ENCODE measurements at places on chromosomes 2 and 18.

GRCh38 chr18:77632758-77633157, 383.1 kb downstream of the GALR1 start:
- DNase-seq: no peak

GRCh38 chr2:8575038-8575833, 106.6 kb upstream of the ID2 start:
- DNase-seq: no peak

DNA sequence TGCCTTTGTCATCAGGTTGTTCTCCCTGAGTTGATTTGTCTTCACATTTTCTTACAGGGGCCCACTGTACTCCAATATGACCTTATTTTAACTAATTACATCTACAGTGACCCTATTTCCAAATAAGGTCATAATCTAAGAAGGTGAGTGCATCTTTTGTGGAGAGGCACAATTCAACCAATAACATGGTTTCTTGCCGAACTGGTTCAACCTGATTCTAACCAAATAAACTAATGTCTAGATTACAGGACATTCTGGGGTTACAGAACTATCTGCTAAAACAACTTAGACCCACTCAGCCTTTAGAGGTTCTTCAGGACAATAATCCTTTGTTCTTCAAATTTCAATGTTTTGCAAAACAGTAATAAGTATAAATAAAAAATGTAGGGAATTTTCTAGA, 496.5 kb upstream of the SOX11 start:
- DNase-seq: no peak

DNA sequence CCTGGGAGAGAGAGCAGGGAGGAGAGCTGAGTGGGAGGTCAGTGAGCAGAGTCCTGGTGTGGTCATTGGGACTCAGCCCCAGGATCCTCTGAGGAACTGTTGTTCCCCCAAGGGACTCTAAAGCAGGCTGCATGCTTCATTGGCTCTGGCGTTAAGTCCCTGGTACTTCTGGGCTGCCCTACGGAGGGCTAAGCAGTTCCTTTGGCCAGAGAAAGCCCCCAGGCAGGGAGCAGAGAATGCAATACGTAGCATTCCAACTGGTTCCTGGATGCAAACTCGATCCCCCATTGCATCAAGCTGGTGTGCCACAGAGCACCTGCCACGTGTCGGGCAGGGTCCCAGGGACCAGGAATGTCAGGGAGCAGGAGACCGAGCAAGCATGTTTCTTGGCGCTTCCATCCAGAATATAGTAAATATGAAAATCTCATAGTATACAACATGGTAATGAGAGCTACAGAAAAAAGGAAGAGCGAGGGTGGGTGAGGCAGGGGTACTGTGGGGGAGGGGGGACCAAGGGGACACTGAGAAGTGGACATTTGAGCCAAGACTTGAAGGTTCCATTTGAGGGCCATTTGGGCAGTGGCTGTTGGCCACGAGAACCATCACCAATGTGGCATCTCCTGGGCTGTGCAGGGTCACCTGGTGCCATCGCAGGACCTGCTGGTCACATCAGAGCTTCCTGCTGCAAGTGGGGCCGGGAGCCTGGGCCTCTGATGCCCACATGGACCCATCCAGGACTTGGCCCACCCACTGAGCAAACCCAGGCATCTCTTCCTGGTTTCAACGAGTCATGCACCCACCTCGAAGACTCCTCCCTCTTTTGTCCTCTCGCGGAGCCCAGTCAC, 160.4 kb downstream of the ASB1 start:
- no peak for DNase-seq

GRCh38 chr18:75291460-75291859, 80.9 kb downstream of the TSHZ1 start:
- DNase-seq: no peak

GRCh38 chr2:157940024-157940423, 63.9 kb upstream of the ACVR1 start:
- DNase-seq: no peak

GRCh38 chr18:13549880-13550232, 176.5 kb downstream of the FAM210A start:
- no peak for DNase-seq

DNA sequence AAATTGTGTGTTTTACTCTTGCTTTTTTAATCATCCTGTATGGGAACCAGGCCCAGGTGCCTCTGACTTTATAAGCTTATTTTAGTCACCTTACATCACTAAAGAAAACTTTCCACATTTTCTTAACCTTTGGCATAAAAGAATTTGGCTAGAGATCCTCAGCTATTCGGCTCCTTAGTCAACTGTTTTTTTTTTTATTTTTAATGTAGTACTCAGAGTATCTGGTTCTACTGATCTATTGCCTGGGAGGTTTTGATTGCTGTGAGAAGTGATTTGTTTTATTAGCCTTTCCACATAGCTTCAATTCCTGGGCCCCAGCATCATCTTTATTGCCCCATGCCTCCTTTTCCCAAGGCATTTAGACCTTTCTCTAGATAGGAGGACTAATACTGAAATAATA, 121.0 kb downstream of the MYO1B start:
- DNase-seq: no peak

DNA sequence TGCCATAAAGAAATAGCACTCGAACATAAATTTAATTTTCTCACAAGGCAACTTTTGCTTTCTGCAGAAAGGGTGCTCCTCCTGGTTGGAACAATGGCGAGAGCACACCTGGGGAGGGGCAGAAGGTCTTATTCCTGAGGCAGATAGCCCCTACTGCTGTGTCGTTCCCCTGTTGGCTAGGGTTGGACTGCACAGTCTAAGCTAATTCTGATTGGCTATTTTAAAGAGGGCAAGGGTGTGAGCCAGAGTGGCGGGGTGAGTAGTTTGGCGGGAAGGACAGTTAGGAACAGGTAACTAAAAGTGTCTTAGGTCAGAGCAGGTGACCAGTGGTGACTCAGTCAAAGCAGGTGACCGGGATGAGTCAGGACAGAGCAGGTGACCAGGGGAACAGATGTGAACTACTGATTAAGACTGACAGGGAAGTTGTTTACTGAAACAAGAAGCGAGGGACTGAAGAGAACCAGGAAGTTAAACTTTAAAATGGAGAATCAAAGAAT, 49.7 kb upstream of the AGAP1 start:
- DNase-seq: no peak

- no peak for DNase-seq
Observed at GRCh38 chr2:39225567-39225966, 18.2 kb downstream of the CDKL4 start.

DNA sequence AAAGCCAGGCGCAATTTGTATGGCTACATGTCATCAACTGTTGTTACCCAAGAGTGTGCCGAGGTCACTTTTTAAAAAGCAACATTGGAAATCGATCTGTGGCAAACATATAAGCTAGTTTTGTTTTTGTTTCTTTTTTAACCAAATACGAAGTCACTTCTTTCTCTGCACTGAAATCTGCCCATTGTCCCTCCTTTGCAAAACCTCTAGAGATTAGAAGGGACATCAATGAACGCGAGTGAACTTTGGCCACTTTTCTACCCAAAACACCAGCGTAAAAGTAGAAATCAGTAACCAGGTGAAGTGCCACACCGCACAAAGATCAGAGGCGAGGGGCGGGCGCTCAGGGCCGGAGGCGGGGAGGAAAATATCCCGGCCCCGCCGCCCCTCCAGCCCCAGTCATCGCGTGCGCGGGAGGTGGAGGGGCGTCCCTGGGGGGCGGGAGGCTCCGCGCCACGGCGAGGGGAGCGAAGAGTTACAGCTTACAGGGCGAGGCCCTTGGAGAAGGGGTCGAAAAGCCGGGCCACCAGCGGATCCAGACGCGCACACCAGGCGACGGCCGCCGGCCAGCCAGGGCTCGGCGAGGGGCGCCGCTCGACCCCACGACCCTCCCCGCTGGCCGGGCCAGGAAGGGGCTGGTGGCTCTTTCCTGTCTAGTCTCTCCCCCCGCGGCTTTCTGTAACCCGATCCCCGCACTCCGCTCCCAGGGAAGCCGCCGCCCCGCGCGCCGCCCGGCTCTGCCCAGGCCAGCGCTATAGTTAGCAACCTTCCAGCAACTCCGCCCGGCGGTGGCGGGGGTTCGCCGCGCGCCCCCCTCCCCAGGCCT, 993 bp downstream of the RBMS1 start:
- no peak for DNase-seq

DNA sequence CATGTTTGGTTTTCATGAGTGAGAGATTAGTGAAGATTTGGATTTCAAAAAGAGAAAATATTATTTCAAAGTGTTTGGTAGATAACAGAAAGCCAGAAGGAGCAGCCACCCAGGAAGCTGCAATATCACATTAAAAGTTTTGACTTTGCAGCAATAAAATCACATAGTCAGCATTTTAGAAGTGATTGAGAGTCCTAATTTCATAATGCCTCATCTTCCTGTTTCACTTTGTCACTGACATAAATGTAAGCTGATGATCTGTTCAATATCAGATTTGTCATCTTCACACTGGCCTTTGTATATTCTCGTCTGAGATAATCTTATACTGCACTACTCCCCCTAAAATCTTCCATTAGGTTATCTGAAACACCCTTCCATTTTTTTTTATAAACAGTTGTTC, 690.5 kb downstream of the ADCYAP1 start:
- DNase-seq: no peak

DNA sequence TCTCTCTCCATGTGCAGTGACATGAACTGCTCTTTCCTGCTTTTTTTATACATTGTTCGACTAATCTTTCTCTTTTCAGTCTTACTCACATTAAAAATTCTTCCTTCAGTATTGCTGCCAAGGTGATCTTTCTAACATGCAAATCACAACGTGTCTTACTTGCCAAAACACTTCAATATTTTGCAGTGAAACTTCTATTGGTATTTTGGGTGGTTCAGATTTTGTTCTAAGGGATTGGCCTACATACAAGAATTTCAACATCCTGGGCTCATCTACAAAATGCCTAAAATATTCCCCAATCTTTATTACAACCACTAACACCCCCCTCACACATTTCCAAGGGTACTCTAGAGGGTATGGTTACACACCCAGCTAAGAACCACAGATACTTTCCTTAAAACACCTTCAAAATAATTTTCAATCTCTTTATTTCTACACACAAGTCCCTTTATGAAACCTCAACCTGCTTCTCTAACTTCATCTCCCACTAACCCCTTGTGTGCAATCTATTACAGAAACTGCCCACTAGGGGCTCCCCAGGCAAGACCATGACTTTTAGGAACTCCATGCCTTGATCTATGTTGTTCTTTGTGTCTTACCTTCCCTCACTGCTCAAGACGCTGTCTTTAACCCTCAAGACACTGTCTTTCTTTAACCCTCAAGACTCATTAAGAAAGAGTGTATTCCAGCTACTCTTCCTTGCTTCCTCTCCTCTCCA, 50.9 kb downstream of the COL3A1 start:
- no peak for DNase-seq

GRCh38 chr2:70463997-70464396, 89.6 kb downstream of the TGFA start:
- DNase-seq: no peak
